ENCODE measurements at places on chromosomes 12 and 14. TPM values are rescaled to one million over a fixed set of nuclear protein-coding genes. Genes with fewer than 3 reads are reported as not detected.

The OR4E2 gene
- not detected for total RNA-seq

- DNase-seq, result no peak
- H3K27ac ChIP-seq, result no peak overlapping the region
- H3K36me3 ChIP-seq, result peaks cover 41% of the 10 kb centered on the region
Observed at GRCh38 chr12:112964915-112965314, 13.4 kb upstream of the OAS2 start.

- no peaks in the 10 kb centered on the region for H3K36me3 ChIP-seq
- H3K27ac ChIP-seq, result no peak overlapping the region
- DNase-seq, result no peak
- H3K4me1 ChIP-seq, result peaks cover 11% of the 10 kb centered on the region
Observed at GRCh38 chr14:51533160-51533559, 118.5 kb upstream of the FRMD6 start.

DNA sequence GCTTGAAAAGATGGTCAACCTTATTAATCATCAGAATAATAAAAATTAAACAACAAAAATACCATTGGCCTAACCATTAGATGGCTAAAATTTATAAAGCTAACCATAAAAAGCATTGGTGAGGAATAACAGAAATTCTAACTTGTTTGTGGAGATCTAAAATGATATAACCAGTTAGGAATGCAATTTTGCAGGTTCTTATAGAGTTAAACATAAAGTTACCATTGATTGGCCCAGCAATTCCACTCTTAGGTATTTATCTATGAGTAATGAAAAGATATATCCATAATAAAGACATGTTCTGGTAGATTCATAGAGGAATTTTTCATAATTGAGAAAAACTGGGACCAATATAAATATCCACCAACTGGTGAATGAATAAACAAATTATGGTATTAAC lies 1098.6 kb downstream of the FSCB start:
- no peaks in the 10 kb centered on the region for H3K27me3 ChIP-seq
- no peaks in the 10 kb centered on the region for H3K4me1 ChIP-seq
- H3K4me3 ChIP-seq, result no peak overlapping the region
- no peak for DNase-seq
- H3K27ac ChIP-seq, result no peak overlapping the region

GRCh38 chr12:41663598-41664265 lies 475.6 kb downstream of the PDZRN4 start:
- no peaks in the 10 kb centered on the region for H3K36me3 ChIP-seq
- DNase-seq, result no peak
- no peaks in the 10 kb centered on the region for H3K27me3 ChIP-seq
- no peak overlapping the region for H3K27ac ChIP-seq
- no peaks in the 10 kb centered on the region for H3K4me1 ChIP-seq

DNA sequence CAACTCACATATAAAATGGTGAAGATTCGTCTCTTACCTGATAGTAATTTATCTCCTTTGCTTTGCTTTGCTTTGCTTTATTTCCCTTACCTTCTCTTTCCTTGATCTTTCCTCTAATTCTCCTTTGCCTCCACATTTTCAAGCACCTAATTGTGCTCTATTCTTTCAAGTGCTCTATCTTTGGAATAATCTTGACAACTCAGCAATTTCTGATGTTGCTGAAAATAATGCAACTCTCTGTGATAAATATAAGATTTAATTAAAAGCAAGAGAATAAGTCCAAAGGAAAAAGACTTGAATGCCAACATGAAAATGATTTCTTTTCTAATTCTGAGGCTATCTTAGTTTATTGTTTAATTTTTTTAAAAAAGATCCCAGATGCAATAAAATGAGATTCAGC lies 139.5 kb upstream of the SYT1 start:
- no peaks in the 10 kb centered on the region for H3K4me1 ChIP-seq
- no peaks in the 10 kb centered on the region for H3K27me3 ChIP-seq
- H3K27ac ChIP-seq, result no peak overlapping the region
- no peaks in the 10 kb centered on the region for H3K36me3 ChIP-seq

DNA sequence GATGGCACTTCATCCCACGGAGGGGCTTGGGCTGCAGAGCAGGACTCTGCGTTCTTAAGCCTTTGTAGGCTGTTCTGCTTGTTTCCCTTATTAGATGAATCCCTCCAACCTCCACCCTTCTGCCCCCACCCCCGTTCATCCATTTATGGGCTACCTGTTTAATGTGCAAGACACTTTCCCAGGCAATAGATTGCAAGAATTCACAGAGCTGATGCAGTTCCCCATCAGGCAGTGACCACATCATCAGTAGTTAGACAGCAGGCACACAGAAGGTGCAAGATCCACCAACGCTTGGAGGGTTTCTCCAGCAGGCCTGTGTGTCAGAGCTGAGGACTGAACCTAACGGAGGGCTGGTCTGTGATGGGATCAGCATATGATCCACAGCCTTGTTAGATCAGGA lies 1.2 kb upstream of the C1R start:
- no peak for DNase-seq
- no peak overlapping the region for H3K4me3 ChIP-seq
- no peaks in the 10 kb centered on the region for H3K36me3 ChIP-seq
- no peaks in the 10 kb centered on the region for H3K4me1 ChIP-seq
- H3K27ac ChIP-seq, result no peak overlapping the region
- no peaks in the 10 kb centered on the region for H3K27me3 ChIP-seq

DNA sequence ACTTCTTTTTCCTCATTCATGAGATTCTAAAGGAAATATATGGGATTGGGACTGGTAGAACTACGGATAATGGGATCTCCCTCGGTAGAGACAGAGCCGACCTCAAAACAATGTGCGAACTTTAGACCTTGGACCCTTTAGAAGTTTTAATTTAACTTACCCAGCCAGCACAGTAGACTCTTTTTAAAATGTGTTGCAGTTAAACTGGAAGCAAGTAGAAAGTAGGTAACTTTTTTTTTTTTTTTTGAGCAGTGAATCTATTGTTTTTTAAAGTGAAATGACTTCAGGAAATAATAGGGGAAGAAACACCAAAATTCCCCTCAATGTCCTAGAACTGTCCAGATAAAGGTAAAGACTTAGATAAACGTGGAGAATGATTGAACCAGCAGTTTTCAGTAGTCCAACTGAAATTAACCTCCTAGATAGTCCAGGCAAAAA lies 1.1 kb upstream of the ATXN2 start:
- peak overlapping the region; percentile 100 for H3K27ac ChIP-seq
- no peaks in the 10 kb centered on the region for H3K36me3 ChIP-seq
- H3K27me3 ChIP-seq, result no peaks in the 10 kb centered on the region
- H3K4me1 ChIP-seq, result peaks cover 30% of the 10 kb centered on the region
- no peak for DNase-seq
- peak overlapping the region; percentile 96 for H3K4me3 ChIP-seq

DNA sequence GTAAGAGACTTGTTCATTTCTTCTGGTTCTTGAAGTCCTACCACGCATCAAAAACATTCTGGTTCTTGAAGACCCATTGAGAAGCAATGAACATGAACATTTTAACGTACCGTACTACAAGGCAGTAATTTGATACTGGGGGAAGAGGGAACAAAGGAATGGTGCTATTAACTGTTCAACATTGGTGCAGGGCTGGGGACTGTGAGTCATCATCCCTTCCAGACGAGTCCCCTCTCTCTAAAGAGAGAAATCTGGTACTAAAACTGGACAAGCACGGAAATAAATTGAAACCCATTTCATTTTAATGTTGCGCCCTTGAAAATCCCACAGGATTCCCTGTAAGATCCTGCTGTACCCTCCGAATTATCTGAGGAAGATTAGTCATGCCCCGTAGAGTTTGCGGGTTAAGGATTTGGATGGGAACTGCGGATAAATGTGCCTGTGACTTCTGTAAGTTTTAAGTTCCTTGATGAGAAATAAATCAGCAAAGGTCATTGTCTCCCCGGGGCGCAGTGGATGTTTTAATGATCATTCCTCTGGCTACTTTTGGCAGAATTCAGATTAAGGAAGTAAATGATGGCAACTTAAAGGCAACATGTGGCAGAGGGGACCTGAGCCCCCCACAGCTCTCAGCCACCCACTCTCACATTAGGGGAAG lies 78.6 kb downstream of the KCNK13 start:
- no peaks in the 10 kb centered on the region for H3K27me3 ChIP-seq
- H3K4me1 ChIP-seq, result no peaks in the 10 kb centered on the region
- DNase-seq, result no peak
- no peaks in the 10 kb centered on the region for H3K36me3 ChIP-seq
